ENCODE measurements at places on chromosomes 5 and 9. TPM values are rescaled to one million over a fixed set of nuclear protein-coding genes. Genes with fewer than 3 reads are reported as not detected.

- no peaks in the 10 kb centered on the region for H3K36me3 ChIP-seq
- H3K27me3 ChIP-seq: no peaks in the 10 kb centered on the region
- H3K4me3 ChIP-seq: no peak overlapping the region
- H3K4me1 ChIP-seq: no peaks in the 10 kb centered on the region
- H3K27ac ChIP-seq: no peak overlapping the region
These were observed 347.2 kb upstream of the WWC1 start for GRCh38 chr5:167944121-167944852.

GRCh38 chr5:130476325-130476724 is 572.1 kb downstream of the CHSY3 start:
- no peak overlapping the region for H3K27ac ChIP-seq
- H3K4me1 ChIP-seq: no peaks in the 10 kb centered on the region
- no peak overlapping the region for H3K4me3 ChIP-seq
- no peak for DNase-seq
- no peaks in the 10 kb centered on the region for H3K27me3 ChIP-seq
- no peaks in the 10 kb centered on the region for H3K36me3 ChIP-seq

GRCh38 chr5:5306696-5307095 is 115.8 kb upstream of the ICE1 start:
- no peaks in the 10 kb centered on the region for H3K4me1 ChIP-seq
- H3K4me3 ChIP-seq: no peak overlapping the region
- DNase-seq: no peak
- no peaks in the 10 kb centered on the region for H3K27me3 ChIP-seq
- H3K27ac ChIP-seq: no peak overlapping the region

- no peaks in the 10 kb centered on the region for H3K4me1 ChIP-seq
- H3K4me3 ChIP-seq: no peak overlapping the region
- H3K27me3 ChIP-seq: no peaks in the 10 kb centered on the region
- no peaks in the 10 kb centered on the region for H3K36me3 ChIP-seq
These were observed 356.5 kb downstream of the PRELID2 start for GRCh38 chr5:145478651-145479050.

- H3K4me1 ChIP-seq: peaks cover 58% of the 10 kb centered on the region
- peak; percentile 24 for DNase-seq
- H3K27me3 ChIP-seq: no peaks in the 10 kb centered on the region
- peaks cover 8% of the 10 kb centered on the region for H3K36me3 ChIP-seq
- peak overlapping the region; percentile 99 for H3K4me3 ChIP-seq
These were observed 427 bp downstream of the SERINC5 start for GRCh38 chr5:80255431-80255810.

- H3K27ac ChIP-seq: no peak overlapping the region
- H3K36me3 ChIP-seq: no peaks in the 10 kb centered on the region
- no peaks in the 10 kb centered on the region for H3K4me1 ChIP-seq
- no peaks in the 10 kb centered on the region for H3K27me3 ChIP-seq
- no peak for DNase-seq
These were observed 63.6 kb upstream of the SLC28A3 start for GRCh38 chr9:84404095-84404686.

GRCh38 chr9:18397076-18397475 is 76.9 kb upstream of the ADAMTSL1 start:
- no peak for DNase-seq
- H3K4me3 ChIP-seq: no peak overlapping the region
- H3K4me1 ChIP-seq: no peaks in the 10 kb centered on the region
- H3K27ac ChIP-seq: no peak overlapping the region
- no peaks in the 10 kb centered on the region for H3K27me3 ChIP-seq

GRCh38 chr9:135081731-135082130 is 5.7 kb upstream of the OLFM1 start:
- no peak overlapping the region for H3K4me3 ChIP-seq
- H3K36me3 ChIP-seq: no peaks in the 10 kb centered on the region
- no peak for DNase-seq
- H3K27ac ChIP-seq: no peak overlapping the region
- peaks cover 38% of the 10 kb centered on the region for H3K27me3 ChIP-seq

DNA sequence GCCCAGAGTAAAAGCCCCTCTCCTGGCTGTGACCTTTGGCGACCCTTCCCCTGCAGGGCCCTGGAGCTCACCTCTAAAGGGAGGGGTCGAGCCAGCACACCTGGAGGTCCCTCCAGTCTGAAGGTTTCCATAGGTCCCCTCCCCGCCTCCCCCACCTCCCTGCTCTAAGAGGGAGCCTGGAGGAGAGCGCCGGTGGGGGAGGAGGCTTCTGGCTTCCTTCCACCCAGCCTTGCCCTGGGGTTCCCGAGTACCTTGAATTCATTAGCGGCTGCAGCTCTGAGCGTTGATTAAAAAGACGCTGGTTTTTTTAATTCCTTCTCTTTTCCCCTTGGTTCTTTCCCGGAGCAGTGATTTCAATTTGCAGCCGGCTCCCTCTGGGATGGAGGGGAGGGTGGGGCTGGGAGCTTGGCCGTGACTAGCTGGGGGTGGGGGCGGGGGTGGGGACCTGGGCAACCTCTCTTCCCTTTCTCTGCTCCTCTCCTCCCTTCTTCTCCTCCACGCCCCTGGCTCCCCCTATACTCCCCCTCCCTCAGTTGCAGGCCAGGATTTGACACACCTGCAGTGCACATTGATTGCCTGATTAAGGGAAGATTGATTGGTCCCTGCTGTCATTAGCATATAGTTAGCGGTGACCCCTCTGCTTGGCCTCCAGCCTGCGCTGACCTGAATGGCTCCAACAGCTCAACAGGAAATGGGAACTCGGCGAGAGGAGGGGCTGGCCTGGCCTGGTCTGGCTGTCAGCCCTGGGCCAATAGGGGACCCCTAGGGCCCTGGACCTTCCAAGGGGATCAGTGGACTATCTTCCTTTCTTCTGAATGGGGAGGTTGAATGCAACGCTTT is 67.5 kb upstream of the RAPGEF1 start:
- no peaks in the 10 kb centered on the region for H3K4me1 ChIP-seq
- H3K4me3 ChIP-seq: no peak overlapping the region
- no peaks in the 10 kb centered on the region for H3K36me3 ChIP-seq
- peaks cover 11% of the 10 kb centered on the region for H3K27me3 ChIP-seq
- H3K27ac ChIP-seq: no peak overlapping the region
- no peak for DNase-seq

DNA sequence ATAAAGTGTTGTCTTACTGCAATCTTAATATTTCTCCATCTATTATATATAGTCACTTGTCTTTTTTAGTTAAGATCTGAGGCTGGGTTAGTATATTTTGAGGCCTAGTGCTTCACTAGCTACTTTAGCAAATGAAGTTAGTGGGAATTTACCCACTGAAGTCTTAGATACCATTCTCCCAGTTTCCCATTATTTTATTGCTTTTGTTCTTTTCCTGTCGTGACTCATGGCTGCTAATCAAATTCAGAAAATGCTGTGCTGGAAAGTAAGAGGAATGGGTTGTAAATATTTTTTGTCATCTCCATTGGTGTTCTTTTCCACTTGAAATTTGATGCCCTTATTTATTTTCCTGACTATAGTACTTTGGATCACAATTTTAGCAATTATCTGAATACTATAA is 14.2 kb downstream of the TCERG1 start:
- DNase-seq: no peak
- no peak overlapping the region for H3K4me3 ChIP-seq
- H3K27ac ChIP-seq: no peak overlapping the region
- H3K36me3 ChIP-seq: peaks cover 85% of the 10 kb centered on the region
- H3K27me3 ChIP-seq: no peaks in the 10 kb centered on the region

DNA sequence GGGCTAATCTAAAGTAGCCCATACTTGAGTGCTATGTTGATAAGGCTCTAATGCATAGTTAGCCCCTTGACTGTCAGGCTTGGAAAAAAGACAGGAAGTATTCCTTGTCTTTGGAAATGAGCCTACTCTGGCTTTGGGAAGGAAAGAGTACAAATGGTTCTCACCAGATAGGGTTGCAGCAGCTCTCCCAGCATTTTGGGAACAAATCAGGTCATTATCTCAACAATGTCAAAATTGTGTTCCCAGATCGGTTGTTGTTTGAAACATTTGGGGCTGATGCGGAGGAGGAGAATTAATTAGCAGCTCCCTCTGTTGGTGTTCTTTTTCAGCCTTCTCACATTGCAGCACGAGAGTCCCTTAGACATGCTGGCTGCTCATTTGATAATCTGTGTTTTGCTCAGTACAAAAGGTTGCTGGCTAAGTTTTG is 294.7 kb upstream of the DMRT1 start:
- no peak overlapping the region for H3K27ac ChIP-seq
- H3K36me3 ChIP-seq: no peaks in the 10 kb centered on the region
- DNase-seq: no peak

- DNase-seq: no peak
- H3K4me3 ChIP-seq: no peak overlapping the region
- peaks cover 70% of the 10 kb centered on the region for H3K36me3 ChIP-seq
- H3K27me3 ChIP-seq: no peaks in the 10 kb centered on the region
These were observed 46.2 kb downstream of the OSTF1 start for GRCh38 chr9:75134495-75134894.

- H3K4me1 ChIP-seq: peaks cover 6% of the 10 kb centered on the region
- no peak for DNase-seq
- H3K4me3 ChIP-seq: no peak overlapping the region
- no peak overlapping the region for H3K27ac ChIP-seq
These were observed 20.9 kb upstream of the ORM1 start for GRCh38 chr9:114301798-114302565.

- no peaks in the 10 kb centered on the region for H3K27me3 ChIP-seq
- H3K4me3 ChIP-seq: no peak overlapping the region
- H3K36me3 ChIP-seq: no peaks in the 10 kb centered on the region
- H3K4me1 ChIP-seq: no peaks in the 10 kb centered on the region
These were observed 96.3 kb upstream of the KCNN2 start for GRCh38 chr5:114265432-114266060.

- H3K27ac ChIP-seq: no peak overlapping the region
- H3K4me1 ChIP-seq: peaks cover 7% of the 10 kb centered on the region
- peaks cover under 1% of the 10 kb centered on the region for H3K36me3 ChIP-seq
- no peak overlapping the region for H3K4me3 ChIP-seq
These were observed 128.9 kb downstream of the SUSD1 start for GRCh38 chr9:112046181-112046580.

DNA sequence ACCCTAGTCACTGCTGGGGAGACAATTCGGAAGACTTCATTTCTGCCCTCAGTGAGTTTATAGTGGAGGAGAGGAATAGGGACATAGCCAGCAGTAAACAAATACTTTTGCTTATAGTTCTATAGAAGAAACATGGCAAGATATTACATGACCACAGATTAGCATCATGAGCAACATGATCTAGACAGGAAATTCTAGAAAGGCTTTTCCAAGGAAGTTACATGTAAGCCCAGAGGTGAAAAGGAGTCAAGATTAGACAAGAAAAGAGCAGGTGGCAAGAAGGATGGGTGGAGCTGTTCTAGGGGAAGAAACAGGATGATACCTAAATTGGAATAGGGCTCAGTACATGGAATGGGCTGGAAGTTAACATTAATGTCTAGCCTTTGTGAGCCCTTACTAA is 82.8 kb upstream of the MYO10 start:
- H3K4me1 ChIP-seq: no peaks in the 10 kb centered on the region
- H3K4me3 ChIP-seq: no peak overlapping the region
- no peaks in the 10 kb centered on the region for H3K27me3 ChIP-seq

DNA sequence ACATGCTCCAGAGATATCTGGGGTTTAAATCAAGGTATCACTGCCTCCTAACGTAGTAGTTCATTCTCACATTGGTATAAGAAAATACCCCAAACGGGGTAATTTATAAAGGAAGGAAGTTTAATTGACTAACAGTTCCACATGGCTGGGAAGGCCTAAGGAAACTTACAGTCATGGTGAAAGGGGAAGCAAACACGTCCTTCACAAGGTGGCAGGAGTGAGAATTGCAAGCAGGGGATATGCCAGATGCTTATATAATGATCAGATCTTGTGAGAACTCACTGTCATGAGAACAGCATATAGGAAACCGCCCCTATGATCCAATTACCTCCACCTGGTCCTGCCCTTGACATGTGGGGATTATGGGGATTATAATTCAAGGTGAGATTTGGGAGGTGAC is 1280.2 kb upstream of the C9orf72 start:
- no peaks in the 10 kb centered on the region for H3K4me1 ChIP-seq
- no peak overlapping the region for H3K4me3 ChIP-seq
- no peak for DNase-seq
- H3K27me3 ChIP-seq: no peaks in the 10 kb centered on the region
- no peak overlapping the region for H3K27ac ChIP-seq

DNA sequence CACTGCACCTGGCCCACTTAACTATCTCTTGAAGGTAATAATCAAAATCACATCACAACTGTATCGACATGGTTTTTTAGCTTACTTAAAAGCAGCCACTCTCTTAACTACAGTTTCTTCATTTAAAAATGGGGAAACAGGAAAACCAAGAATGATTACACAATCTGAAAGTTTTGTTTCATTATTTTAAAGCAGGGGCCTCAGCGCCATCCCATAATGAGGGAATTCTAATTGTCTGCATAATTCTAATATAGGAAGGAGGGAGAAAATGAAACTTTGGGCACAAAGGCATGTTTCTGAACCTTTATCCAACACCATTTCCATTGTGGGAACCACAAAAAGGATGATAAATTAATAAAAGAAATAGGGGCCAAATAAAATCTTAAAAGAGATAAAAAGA is 7.6 kb downstream of the HACD4 start:
- no peak for DNase-seq
- H3K27ac ChIP-seq: no peak overlapping the region
- no peaks in the 10 kb centered on the region for H3K27me3 ChIP-seq
- no peaks in the 10 kb centered on the region for H3K4me1 ChIP-seq
- H3K36me3 ChIP-seq: peaks cover 33% of the 10 kb centered on the region

DNA sequence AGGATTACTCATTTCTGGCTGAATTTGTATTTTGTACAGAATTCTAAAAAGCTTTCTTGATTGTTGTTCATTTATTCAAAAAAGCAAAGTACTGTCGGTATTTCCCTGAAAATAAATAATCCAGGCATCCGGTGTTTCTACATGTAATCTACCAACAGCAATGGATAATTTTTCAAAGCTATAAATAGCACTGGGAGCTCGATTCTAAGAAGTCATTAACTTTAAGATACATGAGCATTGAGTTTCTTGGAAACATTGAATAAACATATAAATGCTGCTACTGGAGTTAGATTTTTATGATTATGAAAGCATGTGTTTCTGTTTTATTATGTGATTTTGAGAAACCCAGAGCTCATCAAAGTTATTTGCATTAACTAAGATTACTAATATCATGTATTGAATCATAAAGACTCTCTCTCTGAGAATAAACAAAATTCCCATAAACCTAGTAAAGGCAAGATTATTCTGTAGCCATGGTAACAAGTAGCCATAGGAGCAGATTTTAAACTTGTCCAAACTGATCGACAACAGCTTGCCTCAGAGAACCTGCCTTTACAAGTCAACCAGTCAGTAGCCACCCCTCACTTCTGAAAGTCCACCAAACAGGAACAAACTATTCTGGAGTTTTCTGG is 197.0 kb downstream of the DRD1 start:
- H3K4me1 ChIP-seq: no peaks in the 10 kb centered on the region
- no peak for DNase-seq
- no peak overlapping the region for H3K4me3 ChIP-seq
- H3K36me3 ChIP-seq: no peaks in the 10 kb centered on the region
- H3K27ac ChIP-seq: no peak overlapping the region

GRCh38 chr9:115039516-115040120 is 78.3 kb downstream of the TNC start:
- H3K4me3 ChIP-seq: no peak overlapping the region
- DNase-seq: no peak
- H3K27ac ChIP-seq: no peak overlapping the region
- no peaks in the 10 kb centered on the region for H3K27me3 ChIP-seq
- H3K36me3 ChIP-seq: no peaks in the 10 kb centered on the region

Gene TSSK1B
- total RNA-seq: not detected

Gene PPP3R2
- total RNA-seq: not detected

Gene CKMT2
- total RNA-seq: 0.27 TPM

Gene TERT
- 0.55 TPM for total RNA-seq

Gene MCTP1
- 2.1 TPM for total RNA-seq

Gene OBP2B
- not detected for total RNA-seq

Gene GGTA1
- total RNA-seq: not detected

Gene PROB1
- total RNA-seq: 0.41 TPM

Gene SOX30
- total RNA-seq: not detected

Gene PCDHAC2
- total RNA-seq: not detected
